ENCODE measurements at places on chromosomes 5 and 9.

GRCh38 chr9:34520096-34520495 is 2.7 kb downstream of the ENHO start:
- DNase-seq, result no peak

DNA sequence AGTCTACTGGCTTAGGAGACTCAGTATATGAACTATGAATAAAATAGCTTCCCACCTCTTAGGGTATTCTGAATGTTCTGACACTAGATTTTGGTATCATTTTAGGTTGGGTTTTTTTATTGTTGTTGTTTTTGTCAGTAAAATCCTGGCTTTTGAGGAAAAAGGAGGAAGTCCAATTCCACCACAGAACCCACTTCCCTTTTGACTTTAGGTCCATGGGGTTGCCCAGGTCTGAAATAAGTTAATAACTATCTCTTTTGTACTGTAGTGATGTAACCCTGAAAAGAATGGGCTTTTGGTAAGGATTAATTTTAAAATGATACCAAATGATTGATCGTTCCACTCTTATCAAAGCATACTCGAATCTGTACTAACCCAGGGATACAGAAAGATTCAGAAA is 29.1 kb upstream of the IL12B start:
- DNase-seq, result no peak

DNA sequence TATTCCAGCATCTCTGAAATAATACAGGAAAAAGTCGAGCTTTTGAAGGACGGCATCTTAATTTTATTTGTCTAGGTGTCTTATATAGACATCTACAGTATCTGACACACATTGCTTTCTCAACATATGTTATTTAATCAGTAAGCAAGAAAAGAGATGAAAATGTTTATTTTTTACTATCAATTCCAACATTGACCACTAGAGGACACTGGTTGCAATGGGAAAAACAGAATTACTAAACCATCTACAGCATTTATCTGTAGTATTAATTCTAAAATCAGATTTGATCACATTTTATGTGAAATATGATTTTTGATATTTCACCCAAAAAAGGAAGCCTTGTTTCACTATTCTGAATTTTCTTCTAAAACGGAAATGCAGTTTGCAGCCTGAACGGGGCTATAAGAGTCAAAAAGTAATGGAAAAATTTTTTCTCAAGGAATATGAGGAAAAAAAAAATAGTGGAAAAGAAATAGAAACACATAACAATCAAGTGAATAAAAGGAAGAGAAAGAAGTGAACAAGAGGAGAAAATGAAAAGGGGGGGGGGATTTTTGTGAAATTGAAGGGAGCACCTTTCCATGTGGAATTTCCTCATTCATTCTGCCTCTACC is 98.6 kb downstream of the OSTF1 start:
- DNase-seq, result no peak

DNA sequence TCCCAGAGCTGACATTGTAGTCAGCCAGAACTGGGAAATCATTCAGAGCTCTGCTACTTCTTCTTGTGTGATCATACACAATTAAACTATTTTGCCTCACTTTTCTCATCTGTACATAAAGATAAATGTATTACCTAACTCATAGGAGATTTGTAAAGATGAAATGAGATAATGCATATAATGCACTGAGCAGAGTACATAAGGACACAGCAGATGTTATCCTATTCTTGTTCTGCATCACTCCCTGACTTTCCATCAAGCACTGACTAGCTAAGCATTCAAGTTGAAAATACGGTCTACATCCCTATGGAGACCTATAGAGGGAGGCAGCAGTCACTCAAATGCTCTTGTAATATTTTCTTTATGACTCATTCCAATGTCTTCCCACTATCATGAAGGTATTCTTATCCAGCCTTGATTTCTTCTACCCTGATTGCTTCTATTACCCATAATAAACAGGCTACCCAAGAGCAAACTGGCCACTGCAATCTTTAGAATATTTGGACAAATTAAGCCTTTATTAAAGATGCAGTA is 16.3 kb upstream of the PRR16 start:
- no peak for DNase-seq

- no peak for DNase-seq
These were observed 33.5 kb upstream of the APC start for GRCh38 chr5:112703866-112704820.

DNA sequence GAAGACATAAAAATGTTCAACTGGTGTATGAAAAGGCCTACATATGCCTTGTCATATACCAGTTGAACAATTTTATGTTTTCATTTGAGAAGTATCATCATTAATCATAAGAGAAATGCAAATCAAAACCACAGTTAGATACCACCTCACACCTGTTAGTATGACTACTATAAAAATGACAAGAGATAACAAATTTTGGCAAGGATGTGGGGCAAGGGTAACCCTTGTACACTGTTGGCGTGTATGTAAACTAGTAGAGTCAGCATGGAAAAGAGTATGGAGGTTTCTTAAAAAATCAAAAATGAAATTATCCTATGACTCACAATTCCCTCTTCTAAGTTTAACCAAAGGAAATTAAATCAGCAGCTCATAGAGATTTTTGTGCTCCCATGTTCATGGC is 250.4 kb upstream of the ST8SIA4 start:
- DNase-seq, result no peak

GRCh38 chr5:173093606-173094005 is 37.5 kb downstream of the CREBRF start:
- no peak for DNase-seq

DNA sequence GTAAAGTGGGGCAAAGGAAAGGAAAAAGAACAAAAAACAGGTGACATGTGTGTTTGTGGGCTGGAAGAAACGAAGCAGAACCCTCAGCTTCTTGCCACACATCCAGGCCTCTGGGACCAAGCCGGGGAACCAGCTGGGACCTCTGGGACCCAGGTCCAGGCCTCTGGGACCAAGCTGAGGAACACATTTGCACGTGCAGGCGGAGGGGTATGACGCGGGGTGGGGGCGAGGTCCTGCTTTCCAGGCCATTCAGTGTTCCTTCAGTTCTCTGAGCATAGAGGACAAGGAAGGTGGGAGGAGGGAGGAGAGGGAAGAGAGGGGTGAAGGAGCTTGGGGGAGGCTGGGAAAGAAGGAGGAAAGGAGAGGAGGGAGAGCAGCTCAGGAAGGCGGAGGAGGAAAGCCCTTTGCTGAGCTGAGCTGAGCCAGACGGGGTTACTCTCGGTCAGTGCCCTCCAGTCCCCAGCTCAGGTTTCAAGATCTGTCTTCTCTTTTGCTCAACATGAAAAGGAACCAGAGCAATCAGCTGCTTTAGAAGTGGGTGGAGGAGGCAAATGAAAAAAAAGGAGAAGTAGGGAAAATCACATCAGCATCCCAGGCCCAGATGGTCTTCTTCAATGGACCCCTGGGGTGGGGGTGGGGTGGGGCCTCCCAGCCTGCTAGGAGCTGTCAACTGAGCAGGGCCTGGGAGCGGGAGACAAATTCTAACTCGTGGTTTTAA is 59.1 kb downstream of the ABCA1 start:
- DNase-seq, result no peak

DNA sequence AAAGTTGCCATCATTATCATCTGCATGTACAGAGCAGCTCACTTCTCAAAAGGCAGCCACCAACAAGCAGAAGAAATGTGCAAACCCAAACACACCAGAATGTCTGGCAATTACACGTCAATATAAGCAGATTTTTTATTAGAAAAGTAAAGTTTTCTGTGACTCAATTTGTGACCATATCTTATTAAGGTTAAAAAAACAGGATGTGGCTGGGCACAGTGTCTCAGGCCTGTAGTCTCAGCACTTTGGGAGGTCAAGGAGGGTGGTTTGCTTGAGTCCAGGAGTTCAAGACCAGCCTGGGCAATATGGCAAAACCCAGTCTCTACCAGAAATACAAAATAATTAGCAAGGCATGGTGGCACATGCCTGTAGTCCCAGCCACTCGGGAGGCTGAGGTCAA is 176.7 kb downstream of the FANCC start:
- no peak for DNase-seq

- DNase-seq, result no peak
These were observed 103.0 kb upstream of the MAMDC2 start for GRCh38 chr9:69940674-69941073.

DNA sequence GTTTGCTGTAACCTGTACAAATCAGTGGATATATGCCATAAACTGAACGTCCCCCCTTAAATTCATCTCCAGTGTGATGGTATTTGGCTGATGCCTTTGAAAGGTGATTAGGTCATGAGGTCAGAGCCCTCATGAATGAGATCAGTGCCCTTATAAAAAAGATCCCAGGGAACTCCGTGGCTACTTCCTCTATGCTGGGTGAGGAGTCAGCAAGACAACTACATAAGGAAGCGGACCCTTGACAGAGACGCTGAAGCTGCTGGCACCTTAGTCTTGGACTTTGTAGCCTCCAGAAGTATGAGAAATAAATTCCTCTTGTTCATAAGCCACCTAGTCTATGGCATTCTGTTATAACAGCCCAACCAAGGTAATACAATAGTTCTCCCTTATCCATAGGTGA is 215.1 kb upstream of the ZNF608 start:
- no peak for DNase-seq

DNA sequence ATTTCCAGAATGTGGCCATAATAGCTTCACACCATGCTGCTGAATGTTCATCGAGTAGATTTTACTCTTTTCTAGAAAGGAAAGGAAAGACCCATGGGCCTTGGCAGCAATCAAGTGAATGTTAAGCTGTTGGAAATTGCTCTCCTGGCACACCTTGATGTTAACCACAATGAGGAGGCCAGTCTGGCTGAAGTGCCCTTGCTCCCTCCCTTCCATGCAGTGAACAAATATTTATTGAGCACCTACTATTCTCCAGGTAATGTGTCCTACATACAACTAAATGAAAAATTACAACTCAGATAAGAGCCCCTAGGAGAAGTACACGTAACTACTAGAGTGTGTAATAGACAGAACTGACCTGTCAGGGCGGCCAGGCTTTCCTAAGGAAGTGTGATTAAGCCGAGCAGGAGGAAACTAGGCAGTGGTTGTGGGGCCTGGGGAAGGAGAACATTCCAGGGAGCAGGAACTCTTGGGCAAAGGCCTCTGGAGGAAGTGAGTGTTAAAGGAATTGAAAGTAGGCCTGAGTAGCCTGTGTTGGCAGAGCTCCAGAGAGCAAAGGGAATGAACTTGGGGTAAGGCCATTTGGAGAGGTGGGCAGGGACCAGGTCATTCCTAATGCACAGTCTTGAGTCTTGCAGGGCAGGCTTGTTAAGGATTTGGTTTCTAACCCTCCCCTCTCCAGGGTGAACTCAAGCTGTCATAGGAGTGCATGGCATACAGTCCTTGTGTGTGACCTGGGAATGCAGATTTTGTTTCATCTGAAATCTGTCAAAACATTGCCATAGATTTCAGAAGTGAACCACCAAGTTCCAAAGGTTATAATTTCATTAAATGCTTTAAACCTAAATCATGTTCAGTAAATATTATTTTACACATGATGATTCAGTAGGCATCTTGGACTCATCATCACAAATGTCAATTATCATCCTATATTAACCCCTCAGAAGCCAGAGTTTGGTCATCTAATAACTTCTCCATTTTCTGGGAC is 9.0 kb upstream of the ZSWIM6 start:
- no peak for DNase-seq

GRCh38 chr9:10633785-10634184 is 21.0 kb upstream of the PTPRD start:
- no peak for DNase-seq

DNA sequence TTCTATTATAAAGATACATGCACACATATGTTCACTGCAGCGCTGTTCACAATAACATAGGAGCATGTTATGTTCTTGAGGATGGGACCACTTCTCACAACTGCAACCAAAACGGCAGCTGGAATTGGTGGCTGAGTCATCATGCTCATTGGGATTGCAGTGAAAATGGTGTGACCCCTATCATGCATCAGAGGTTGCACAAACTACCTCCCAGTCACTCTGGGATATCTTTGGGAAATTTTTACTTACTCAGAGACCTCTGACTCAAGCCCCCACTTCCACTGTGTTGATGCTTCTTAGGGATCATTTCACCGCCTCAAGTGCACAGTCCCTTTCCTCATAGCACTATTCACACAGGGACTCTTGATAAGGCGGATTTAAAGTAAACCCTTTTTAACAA is 474.1 kb downstream of the BNC2 start:
- DNase-seq, result no peak

GRCh38 chr5:170479484-170479883 is 24.3 kb upstream of the KCNIP1 start:
- DNase-seq, result no peak

GRCh38 chr5:141485321-141486055 is 658 bp downstream of the PCDHGC4 start:
- DNase-seq, result no peak

DNA sequence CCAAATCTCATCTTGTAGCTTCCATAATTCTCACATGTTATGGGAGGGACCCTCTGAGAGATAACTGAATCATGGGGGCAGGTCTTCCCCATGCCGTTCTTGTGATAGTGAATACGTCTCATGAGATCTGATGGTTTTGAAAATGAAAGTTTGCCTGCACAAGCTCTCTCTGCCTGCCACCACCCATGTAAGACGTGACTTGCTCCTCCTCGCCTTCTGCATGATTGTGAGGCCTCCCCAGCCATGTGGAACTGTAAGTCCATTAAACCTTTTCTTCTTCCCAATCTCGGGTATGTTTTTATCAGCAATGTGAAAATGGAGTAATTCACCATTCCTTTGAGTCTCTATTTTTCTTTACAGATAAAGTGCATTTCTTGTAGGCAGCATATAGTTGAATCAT is 66.9 kb upstream of the FNIP1 start:
- no peak for DNase-seq

GRCh38 chr5:143968071-143968878 is 156.3 kb downstream of the HMHB1 start:
- no peak for DNase-seq

GRCh38 chr5:80961376-80962281 is 1.5 kb downstream of the RASGRF2 start:
- no peak for DNase-seq

- DNase-seq, result no peak
These were observed 270.8 kb upstream of the ANKRD55 start for GRCh38 chr5:56503929-56504328.

DNA sequence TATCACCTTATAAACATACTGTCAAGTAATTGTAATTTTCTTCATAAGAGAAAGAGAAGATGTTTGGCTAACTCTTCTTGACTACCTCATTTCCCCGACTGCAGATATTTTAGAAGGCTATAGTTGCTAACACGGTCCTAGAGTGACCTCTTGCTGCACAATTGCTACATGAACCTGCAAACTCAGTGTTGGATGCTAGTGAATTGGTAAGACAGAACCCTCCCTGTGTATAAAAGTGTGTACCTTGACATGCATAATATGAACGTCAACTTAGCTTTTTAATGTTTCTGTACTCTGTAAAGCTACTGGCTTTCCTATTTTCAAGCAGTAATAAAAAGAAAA is 46.7 kb upstream of the CER1 start:
- no peak for DNase-seq

GRCh38 chr5:10448754-10449360 is 7.2 kb downstream of the ROPN1L start:
- no peak for DNase-seq

All from cortex of kidney (tissue), 1 donor.